Erythroblast (primary cell): ENCODE measurements at places on chromosomes 2 and 18.

GRCh38 chr2:190534310-190535120 is at the start of gene NEMP2:
Gene NEMP2 (minus strand): TSS chr2:190534722. CDS start chr2:190534655, 67 bp downstream.
- peak; percentile 92 for DNase-seq

GRCh38 chr2:142865924-142866323 is 11.5 kb upstream of the KYNU start:
- DNase-seq = no peak

- no peak for DNase-seq
Measured at GRCh38 chr2:45902781-45903375, 251.4 kb downstream of the PRKCE start.

- DNase-seq = peak; percentile 75
Measured at GRCh38 chr18:23131693-23132319, 3.5 kb upstream of the CABLES1 start.

DNA sequence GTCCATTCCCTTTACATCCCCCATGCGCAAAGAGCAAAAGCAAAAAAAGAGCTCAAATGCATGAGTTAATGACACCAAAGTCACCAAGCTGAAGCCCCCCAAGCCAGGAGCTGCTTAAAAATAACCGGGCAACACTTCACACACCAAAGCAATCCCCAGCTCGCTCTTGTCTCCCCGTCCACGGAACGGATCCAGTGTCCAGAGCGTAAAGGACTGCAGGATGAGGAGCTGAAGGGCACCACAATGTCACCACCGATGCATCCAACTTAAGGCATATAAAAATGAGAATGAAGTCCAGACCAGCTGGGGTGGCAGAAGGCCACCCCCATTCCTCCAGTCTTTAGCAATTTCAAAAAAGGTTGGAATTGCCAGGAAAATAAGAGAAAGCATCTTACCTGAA is 8.7 kb downstream of the SMAD7 start:
- no peak for DNase-seq

- no peak for DNase-seq
Measured at GRCh38 chr2:1884933-1885580, 140.7 kb upstream of the PXDN start.

GRCh38 chr2:177184606-177185005 is 28.0 kb upstream of the HNRNPA3 start:
- DNase-seq = no peak

GRCh38 chr2:127079358-127079920 is 27.5 kb downstream of the BIN1 start:
- DNase-seq = no peak

- no peak for DNase-seq
Measured at GRCh38 chr2:128374001-128374710, 55.5 kb upstream of the HS6ST1 start.

GRCh38 chr2:46988733-46989481 is 73.3 kb upstream of the MCFD2 start:
- DNase-seq = no peak

GRCh38 chr18:66377291-66377690 is 226.6 kb downstream of the CDH19 start:
- DNase-seq = no peak

DNA sequence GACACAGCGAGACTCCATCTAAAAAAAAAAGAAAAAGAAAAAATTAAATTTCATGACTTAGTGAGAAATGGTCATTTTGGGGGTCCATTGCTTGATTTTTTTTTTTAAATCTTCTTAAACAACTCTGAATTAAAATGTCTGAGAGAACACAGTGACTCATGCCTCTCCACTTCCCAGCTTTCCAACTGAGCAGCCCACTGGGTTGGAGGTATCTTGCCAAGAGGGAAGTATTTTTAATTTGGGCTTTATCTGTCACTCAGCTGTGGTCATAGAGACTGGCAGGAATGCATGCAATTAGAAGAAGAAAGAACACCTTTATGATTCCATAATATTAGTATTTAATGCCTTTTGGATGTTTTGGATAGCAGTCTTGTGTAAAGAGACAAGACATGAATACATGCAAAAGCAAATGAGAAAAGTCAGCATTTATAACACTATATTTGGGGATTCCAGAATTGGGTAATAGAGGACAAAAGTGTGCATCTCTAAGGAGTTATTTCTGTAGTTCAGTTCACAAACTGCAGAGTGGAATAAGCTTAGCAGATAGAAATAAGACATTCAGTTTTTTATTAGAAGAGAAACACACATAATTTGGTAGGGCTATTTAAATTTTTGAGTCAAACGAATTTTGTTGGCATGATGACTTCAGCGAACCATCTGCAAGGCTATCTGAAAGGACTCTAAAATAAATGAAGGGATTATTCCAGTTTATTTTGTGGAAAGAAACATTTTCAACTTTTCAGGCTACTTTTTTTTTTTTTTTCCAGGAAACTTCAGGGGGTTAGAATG is 254.8 kb downstream of the TGIF1 start:
- no peak for DNase-seq

- no peak for DNase-seq
Measured at GRCh38 chr2:128642821-128643220, 324.2 kb upstream of the HS6ST1 start.

DNA sequence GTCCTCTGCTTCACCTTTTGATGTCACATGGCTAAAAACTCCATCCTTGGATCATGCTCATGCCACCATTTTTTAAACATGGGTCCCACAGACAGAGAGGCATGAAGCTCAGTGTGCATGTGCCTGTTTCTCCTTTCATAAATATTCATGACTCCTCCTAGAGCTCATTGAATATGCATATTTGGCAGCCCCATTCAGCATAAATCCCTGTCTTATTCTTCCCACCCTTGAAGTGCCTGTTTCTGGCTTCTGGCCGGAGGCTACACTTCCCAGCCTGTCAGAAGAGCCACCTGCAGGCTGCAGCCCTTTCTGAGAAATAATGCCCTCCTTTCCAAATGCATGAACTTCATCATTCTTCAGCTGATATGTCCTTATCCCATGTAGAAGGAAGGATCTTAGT is 109.7 kb downstream of the LDLRAD4 start:
- no peak for DNase-seq

GRCh38 chr2:15498554-15498953 is 62.6 kb downstream of the NBAS start:
- no peak for DNase-seq

GRCh38 chr2:18649502-18650135 is 60.2 kb upstream of the NT5C1B start:
- no peak for DNase-seq

GRCh38 chr2:235302263-235302662 is 191.6 kb upstream of the AGAP1 start:
- no peak for DNase-seq

- DNase-seq = no peak
Measured at GRCh38 chr2:21727101-21727500, 603.3 kb downstream of the TDRD15 start.

GRCh38 chr2:219861307-219861706 is 233.9 kb downstream of the SLC4A3 start:
- no peak for DNase-seq

DNA sequence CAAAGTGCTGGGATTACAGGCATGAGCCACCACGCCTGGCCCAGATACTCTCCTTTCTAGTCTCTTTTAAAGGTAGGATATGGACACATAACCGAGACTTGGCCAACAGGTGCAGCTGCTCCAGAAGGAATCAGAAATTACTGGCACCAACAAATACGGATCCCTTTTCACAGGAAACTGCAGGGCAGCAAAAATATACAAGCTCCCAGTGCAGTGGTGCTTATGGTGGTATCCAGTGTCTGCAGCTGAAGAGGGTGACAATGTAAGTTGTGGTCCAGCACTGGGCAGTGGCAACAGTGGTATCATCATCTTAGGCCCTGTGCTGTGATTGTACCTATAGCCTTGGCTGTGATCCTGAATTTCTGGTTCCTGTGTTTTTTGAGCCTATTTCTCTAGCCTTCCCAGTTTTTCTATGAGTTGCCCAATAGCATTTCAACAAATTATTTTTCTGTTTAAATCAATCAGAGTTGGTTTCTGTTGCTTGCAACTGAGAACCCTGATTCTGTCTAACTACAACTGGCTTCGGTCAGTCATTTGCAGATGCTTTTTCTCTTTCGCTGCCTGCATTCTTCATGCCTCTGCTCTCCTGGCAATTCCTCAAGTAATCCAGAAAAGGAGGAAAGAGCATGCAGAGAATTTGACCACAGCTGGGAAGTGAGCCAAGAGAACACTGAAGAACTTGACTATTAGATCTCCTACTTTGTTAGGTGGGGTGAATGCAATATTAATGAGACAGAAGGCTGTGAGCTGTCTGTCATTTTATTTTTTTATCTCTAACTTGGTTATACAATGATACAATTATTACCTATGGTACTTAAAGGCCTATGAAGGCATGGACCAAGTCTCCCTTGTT is 30.8 kb upstream of the EML4 start:
- no peak for DNase-seq
